ENCODE measurements at places on chromosomes 2 and 18. TPM values are rescaled to one million over a fixed set of nuclear protein-coding genes. Genes with fewer than 3 reads are reported as not detected.

GRCh38 chr2:190841707-190842505 is 38.7 kb upstream of the GLS start:
- no peak overlapping the region for H3K4me3 ChIP-seq
- H3K36me3 ChIP-seq: no peaks in the 10 kb centered on the region
- H3K27ac ChIP-seq: peak overlapping the region; percentile 5
- H3K4me1 ChIP-seq: no peaks in the 10 kb centered on the region
- H3K27me3 ChIP-seq: no peaks in the 10 kb centered on the region

SLC35G4 gene
- not detected for total RNA-seq

DNAH7 gene
- 0.24 TPM for total RNA-seq

DNA sequence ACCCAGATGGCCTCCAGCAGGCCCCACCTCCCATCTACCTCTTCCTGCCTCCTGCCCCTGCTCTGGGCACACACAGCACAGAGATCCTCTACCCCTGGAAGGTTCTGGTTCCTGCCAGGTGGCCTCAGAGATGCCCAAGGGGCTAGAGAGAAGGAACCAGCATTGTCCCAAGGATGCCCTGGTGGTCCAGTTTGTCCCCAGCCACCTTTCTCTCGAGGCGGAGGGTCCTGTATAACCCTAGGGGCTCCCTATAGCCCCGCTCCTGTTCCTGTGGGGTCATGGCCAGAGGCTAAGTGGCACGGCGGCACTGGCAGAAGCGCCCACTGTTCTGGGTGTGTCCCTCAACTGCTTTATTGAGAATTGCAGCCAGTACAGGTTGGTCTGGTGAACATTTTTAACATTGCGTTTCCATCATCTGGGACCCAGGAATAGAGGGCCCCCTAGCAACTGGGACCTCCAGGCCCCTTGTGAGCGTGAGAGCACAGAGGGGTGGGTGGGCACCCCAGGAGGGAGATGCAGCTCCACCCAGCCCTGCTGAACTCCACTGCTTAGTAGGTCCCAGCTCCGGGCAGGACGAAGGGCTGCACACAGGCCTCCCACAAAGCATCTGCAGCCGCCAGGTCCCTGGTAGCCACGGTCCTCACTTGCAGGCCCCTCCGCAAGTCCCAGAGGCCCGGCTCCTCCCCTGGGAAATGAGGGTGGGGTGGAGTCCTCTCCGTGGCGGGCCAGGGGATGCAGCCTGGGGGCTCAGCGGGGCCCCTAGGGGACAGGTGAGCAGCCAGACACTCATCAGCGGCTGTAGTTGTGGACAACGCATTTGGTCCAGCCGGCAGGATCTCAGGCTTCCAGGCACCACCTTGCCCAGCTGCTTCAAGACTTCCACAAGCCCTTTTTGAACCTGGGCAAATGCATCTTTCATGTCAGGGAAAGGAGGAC is 33.1 kb downstream of the GPC1 start:
- no peak overlapping the region for H3K27ac ChIP-seq
- peaks cover 24% of the 10 kb centered on the region for H3K36me3 ChIP-seq
- DNase-seq: no peak

- H3K27me3 ChIP-seq: no peaks in the 10 kb centered on the region
- no peaks in the 10 kb centered on the region for H3K36me3 ChIP-seq
- H3K4me1 ChIP-seq: no peaks in the 10 kb centered on the region
- H3K4me3 ChIP-seq: no peak overlapping the region
- no peak overlapping the region for H3K27ac ChIP-seq
- DNase-seq: no peak
Observed at GRCh38 chr18:41418598-41418997, 536.4 kb upstream of the PIK3C3 start.

GRHL1 gene
- 116 TPM for total RNA-seq

PROKR1 gene
- total RNA-seq: 0.13 TPM

DNA sequence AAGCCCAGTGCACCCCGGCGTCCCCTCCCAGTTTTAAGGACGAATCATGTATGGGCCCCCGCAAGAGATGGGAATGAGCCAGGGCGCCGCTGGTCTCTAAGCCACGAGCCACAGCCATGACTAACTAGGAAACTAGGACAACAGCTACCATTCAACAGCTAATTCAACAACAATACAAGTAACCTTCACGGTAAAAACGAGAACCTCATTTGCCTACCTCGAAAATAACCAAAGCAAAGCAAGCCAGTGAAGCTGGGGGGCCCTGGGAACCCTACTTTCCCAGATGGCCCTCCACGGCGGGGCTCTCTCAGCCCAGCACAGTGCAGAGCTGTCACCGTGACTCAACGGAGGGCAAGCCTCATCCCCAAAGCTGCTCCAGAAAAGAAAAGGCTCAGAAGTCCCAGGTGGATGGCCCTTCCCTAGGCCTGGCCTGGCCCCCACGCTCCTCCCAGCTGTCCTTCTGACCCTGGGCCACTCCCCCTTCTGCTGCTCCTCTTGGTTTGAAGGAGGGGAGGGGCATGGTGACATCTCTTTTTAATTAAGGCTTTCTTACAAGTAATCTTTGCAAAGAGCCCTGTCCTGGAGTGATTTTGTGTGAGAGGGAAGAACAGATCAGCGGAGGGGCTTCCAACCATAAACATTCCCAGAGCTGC is 126.3 kb downstream of the HDAC4 start:
- peak overlapping the region; percentile 92 for H3K27ac ChIP-seq
- peak; percentile 84 for DNase-seq
- H3K27me3 ChIP-seq: no peaks in the 10 kb centered on the region
- peak overlapping the region; percentile 37 for H3K4me3 ChIP-seq
- H3K36me3 ChIP-seq: no peaks in the 10 kb centered on the region

GRCh38 chr2:178244777-178245176 is 50.5 kb downstream of the OSBPL6 start:
- H3K27ac ChIP-seq: no peak overlapping the region
- H3K4me3 ChIP-seq: no peak overlapping the region
- no peak for DNase-seq
- no peaks in the 10 kb centered on the region for H3K27me3 ChIP-seq
- peaks cover 9% of the 10 kb centered on the region for H3K4me1 ChIP-seq
- no peaks in the 10 kb centered on the region for H3K36me3 ChIP-seq

Data from suprapubic skin (tissue), 4 donors.